ENCODE measurements at places on chromosomes 12 and 14. TPM values are rescaled to one million over a fixed set of nuclear protein-coding genes. Genes with fewer than 3 reads are reported as not detected.

DNA sequence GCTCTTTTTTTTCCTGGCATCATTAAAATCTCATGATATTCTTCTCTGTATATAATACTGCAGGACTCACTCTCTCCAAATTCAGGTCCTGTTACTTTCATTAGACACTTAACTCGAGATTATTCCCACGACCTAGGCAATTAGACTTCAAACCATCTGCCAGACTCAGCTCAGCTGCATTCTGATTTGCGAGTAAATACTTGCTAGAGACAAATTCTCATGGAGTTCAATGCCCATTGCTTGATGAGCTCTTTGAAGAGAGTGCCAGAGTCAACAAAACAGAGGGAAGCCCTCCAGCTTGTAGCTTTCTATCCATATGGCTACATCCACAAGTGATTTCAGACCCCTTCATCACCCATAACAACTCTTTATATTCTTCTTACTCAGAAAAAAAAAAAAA is 88.3 kb downstream of the GTF2A1 start:
- no peak for DNase-seq

Gene CYP46A1
- 6.5 TPM for total RNA-seq

Gene SIX6
- total RNA-seq, result 0.28 TPM

Gene CLEC9A
- total RNA-seq, result 0.32 TPM

Gene PLBD2
- 48.2 TPM for total RNA-seq

- DNase-seq, result no peak
These were observed 4.6 kb upstream of the LRRC23 start for GRCh38 chr12:6899837-6900519.

DNA sequence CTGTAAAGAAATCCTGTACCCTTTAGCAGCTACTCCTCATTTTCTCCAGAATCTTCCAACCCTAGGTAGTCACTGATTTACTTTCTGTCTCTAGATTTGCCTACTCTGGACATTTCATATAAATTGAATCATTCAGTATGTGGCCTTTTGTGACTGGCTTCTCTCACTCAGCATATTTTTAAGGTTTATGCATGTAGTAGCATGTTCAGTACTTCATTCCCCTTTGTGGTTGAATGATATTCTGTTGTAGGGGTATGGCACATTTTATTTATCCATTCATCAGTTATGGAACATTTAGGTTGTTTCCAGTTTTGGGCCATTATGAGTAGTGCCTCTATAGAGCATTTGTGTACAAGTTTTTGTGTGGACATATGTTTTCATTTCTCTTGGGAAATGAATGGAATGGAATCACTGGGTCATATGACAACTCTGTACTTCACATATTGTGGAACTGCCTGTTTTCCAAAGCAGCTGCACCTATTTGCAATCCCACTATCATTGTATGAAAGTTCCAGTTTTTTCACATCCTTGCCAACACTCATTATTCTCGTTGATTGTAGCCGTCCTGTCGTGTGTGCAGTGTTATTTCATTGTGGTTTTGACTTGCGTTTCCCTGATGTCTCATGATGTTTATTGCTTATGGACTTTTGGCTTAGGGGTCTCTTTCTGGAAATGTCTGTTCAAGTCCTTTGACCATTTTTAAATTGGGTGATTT is 57.2 kb downstream of the ATF7IP start:
- DNase-seq, result no peak

Gene BCL2L14
- total RNA-seq, result 14.0 TPM

DNA sequence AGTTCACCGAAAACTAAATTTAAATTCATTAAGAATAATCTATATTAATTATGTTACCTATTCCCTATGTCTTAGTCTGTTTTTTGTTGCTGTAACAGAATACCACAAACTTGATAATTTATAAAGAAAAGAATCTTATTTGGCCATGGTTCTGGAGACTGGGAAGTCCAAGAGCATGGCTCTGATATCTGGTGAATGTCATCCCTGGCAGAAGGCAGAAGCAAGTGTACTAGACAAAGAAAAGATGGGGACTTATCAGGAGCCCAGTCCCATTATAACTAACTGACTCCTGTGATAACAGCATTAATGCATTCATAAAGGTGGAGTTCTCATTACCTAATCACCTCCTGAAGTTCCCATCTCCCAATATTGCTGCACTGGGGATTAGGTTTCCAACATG is 33.3 kb upstream of the BCAT1 start:
- no peak for DNase-seq

GRCh38 chr12:1878214-1878613 is 40.2 kb downstream of the CACNA2D4 start:
- no peak for DNase-seq

- no peak for DNase-seq
These were observed 2.2 kb downstream of the BLOC1S1 start for GRCh38 chr12:55718015-55718414.

Gene ENDOU
- total RNA-seq, result 1.0 TPM
